ENCODE measurements at places on chromosomes 1 and 21.

DNA sequence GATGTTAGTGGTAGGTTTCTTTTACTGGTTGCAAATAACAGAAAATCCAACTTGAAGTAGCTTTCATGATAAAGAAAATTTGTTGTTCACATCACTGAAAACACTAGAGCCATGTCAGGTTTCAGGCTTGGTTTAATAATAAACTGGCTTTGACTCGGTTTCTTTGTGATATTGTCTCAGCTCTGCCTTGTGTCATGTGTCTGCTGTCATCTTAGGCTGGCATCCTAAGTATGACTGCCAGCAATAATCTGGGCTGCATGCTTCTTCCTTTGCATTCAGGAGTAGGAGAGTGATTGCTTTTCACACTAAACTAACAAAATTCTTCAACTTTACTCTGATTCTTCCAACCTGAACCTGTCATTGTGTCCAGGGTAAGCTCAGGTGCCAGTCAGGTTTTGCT, 474.0 kb upstream of the B3GALT2 start:
- DNase-seq, result no peak

DNA sequence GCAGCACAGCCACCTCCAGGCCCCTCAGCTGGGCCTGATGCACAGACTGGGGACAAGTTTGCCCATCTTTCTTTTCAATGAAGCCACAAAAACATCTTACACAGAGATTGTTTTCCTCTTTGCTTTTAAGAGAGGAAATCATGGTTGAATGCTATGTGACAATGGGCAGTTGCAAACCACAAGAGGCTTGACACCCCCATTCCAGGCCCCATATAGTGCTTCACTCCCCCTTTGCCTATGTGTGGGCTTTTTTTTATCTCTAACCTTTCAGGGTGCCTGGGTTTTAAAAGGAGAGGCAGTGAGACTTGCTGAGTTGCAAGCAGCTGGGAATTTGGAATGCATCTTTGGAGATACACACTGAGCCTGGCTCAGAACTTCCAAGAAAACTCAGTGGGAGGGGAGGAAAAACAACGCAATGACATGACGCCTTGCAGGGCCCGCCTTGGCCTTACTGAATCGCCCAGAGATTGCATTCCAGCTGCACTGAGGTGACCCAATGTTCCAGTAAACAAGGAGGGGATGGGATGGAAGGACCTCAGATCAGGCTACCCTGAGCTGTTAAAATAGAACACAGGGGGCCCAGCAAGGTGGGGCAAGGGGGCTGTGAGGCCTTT, 145.2 kb upstream of the ZNF648 start:
- peak; percentile 79 for DNase-seq

- no peak for DNase-seq
These were observed 94.4 kb downstream of the DNM3 start for GRCh38 chr1:171935664-171936063.

DNA sequence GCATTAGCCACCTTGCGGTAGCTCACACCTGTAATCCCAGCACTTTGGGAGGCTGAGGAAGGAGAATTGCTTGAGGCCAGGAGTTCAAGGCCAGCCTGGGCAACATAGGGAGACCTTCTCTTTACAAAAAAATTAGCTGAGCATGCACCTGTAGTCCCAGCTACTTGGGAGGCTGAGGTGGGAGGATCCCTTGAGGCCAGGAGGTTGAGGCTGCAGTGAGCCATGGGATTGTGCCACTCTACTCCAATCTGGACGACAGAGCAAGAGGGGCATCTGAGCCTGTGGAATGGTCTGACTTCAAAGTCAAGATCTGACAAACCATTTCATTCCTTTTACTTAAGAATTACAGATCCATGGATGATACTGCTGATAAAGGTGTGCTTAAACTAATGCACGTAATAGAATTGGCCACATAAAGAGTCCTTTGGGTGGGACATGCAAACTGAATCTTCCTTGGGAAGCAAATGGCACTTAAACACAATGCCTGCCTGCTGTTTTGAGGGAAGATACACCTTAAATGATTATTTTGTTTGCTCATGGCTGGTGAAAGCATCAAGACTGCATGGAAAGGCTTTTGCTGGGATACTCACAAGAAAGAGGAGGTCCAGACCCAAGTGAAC, 2.5 kb upstream of the TMEM201 start:
- DNase-seq, result no peak

- DNase-seq, result no peak
These were observed 40.9 kb downstream of the STX6 start for GRCh38 chr1:180981596-180982387.
